ENCODE measurements at places on chromosomes 4 and X.

DNA sequence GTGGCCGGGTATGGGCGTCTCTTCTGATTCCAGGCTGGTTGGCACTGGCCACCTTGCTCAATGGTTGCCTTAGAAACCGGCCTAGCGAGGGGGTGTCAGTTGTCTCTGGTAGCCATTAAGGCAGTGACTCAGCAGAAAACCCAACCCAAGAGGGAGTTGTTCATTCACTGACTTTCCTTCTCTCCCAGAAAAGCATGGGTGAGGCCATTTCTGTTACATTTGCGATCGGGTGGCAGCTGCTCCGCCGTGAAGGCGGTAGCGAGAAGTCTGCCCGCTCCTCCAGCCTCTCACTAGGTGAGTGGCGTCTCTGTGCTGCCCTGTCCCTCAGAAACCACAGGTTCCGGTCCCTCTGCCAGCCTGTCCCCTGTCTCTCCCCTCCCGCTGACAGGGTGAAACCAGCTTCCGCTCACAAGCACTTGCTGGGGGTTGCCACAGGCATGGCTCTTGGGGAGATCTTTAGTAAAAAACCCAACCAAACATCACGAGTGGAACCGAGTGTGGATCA, 17.4 kb downstream of the IRAK1 start:
- DNase-seq = peak; percentile 6

- DNase-seq = peak; percentile 17
Observed at GRCh38 chr4:122156819-122157218, 4.7 kb downstream of the BLTP1 start.

DNA sequence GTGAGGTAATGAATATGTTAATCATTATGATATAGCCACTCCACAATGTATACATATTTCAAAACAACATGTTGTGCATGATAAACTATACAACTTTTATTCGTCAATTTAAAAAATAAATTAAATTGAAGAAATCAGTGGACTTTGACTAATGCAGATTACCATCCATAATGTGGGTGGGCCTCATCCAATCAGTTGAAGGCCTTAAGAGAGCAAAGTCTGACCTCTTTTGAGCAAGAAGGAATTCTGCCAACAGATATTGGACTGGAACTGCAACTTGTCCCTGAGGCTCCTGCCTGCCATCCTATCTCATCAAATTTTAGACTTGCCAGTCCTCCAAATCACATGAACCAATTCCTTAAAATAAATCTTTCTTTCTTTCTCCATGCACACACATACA, 57.4 kb upstream of the SLC16A2 start:
- no peak for DNase-seq

GRCh38 chr4:106746451-106746850, 289.7 kb downstream of the DKK2 start:
- peak; percentile 41 for DNase-seq

DNA sequence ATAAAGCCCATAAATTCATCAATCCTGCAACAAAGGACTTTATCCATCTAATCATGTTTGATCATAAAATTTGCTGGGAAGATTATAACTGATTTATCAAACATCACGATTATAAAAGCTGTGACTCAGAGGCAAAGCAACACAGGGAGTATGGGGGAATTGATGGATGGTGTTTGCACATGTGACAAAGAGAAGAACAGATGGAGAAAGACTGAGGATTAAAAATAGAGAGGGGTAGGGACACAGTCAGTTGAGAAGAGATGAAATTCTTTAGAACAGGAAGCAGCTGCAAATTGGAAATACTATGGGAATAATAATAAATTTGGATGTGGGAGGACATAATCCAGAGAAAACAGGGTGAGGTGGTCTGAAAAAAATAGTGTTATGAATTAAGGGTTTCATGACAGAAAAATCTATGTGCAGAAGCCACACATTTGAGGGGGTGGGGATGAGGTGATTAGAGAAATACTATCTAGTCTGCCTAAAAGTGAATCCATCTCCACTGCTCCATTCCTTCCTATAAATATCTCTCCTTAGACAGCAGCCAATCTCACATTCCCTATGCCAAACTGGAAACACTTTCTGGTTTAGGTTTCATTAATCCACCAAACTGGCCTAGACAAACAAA, 6.2 kb downstream of the PRR32 start:
- no peak for DNase-seq

DNA sequence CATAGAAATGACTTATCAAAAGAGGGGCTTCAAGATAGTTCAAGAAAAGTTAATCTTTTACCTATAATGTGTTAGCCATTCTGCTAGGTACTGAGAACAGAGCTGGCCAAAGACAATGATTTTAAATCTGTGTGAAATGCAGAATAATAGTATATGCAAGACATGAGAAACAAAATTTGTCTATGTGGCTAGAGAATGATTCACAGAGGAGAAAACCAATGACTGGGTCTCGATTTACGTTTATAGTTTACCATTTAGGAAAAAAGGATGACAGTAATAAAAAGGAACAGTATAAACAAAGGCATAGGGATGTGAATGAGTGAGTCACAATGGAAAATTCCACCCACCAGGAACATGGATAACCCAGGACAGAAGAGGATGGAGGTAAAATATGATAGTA, 31.9 kb downstream of the NPFFR2 start:
- peak; percentile 44 for DNase-seq

- no peak for DNase-seq
Observed at GRCh38 chr4:125322366-125322730, 7.6 kb downstream of the FAT4 start.

GRCh38 chr4:123449362-123449761, 52.8 kb downstream of the SPRY1 start:
- no peak for DNase-seq

- peak; percentile 100 for DNase-seq
Observed at GRCh38 chr4:13907255-13907751, 279.8 kb upstream of the BOD1L1 start.

DNA sequence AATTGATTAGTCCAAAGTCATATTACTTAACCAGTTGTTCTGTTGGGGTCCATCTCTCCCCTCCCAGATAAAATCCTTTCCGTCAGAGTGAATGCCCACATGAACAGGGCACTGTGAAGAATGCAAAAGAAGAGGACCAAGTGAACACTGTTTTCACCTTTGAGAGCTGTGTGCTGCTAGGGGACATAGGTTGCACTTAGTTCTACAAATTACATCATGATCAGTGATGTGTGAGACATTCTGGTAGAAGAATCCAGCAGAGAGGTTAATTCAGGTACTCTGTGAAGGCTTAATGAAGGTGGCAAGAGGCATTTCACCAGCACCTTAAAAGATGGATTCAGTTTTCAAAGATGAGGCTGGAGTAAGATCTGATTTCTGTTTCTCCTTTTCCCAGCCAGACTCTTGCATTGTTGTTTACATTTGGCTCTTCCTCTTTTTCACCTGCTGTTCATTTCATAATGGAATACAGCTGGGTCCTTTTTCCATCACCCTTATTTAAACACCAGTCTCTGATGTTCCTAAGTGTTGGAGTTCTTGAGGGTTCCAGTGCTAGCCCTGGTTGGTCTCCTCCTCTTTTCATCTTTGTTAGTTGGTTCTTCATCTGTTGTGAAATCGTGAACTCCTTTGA, 10.9 kb downstream of the GAB1 start:
- no peak for DNase-seq

- no peak for DNase-seq
Observed at GRCh38 chr4:144905286-144905685, 192.7 kb downstream of the ANAPC10 start.

DNA sequence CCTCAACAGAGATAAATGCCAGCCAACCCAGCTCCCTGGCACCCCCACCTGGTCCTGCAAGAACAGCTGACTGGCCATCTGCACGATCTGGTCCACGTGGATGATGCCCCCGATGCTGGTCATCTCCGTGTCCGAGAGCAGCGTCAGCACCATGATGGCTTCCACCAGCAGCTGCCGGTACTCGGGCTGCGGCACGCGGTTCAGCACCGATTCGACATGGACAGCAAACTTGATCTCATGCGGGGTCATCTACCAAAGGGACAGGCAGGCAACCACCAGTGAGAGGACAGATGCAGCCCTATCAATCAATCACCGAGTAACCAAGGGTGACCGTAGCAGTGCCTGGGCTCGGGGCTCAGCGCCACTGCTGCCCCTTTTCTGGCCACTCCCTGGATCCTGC, 89.8 kb downstream of the PHKA2 start:
- no peak for DNase-seq
